ENCODE measurements at places on chromosomes 4 and X.

DNA sequence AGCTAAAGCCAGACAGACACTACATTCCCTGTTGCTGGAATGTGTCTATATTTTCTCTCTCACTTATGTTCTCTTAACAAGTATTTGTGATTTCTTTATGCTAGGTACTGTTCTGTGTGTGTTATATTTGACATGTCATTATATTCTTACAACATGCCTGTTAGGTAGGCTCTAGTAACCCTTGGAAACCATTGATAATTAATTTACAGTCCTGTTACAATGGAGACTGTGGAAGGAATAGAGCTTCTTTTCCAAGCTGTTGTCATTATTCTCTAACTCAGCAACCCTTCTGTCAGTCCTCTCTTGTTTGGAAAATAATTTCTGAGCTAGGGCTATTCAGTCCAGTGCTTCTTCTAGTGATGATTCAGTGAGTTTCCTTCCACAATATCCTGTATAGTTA, 419.1 kb upstream of the BOD1L1 start:
- DNase-seq = no peak

GRCh38 chr4:158824425-158825274, 55.8 kb downstream of the FNIP2 start:
- no peak for DNase-seq

DNA sequence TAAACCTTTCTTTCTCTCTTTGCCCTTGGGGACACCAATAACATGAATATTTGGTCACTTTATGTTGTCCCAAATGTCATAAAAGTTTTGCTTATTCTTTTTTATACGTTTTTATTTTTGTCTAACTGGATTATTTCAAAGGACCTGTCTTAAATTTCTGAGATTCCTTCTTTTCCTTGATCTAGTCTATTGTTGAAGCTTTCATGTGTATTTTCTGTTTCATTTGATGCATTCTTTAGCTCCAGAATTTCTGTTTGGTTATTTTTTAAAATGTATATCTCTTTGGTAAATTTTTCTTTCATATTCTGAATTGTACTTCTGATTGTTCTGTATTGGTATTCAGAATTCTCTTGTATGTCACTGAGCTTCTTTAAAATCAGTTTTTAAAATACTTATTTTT, 88.3 kb downstream of the PTCHD1 start:
- DNase-seq = no peak

DNA sequence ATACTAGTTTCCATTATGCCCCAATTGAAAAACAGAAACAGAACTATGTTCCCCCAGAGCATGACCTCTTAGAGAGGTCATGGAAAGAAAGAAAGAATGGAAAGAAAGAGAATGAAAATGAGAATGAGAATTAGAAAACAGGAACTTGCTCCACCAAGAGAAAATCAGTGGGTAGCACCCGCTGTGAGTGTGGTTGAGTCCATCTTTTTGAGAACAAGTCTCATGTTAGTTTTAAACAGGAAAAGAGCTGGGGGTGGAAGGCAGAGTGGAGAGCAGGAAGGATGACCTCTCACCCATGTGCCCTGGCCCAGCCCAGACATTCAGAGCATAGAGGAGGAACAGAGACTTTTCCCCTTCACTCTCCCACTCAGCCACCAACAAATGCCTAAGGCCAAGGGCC, 4.9 kb downstream of the GSX2 start:
- no peak for DNase-seq

DNA sequence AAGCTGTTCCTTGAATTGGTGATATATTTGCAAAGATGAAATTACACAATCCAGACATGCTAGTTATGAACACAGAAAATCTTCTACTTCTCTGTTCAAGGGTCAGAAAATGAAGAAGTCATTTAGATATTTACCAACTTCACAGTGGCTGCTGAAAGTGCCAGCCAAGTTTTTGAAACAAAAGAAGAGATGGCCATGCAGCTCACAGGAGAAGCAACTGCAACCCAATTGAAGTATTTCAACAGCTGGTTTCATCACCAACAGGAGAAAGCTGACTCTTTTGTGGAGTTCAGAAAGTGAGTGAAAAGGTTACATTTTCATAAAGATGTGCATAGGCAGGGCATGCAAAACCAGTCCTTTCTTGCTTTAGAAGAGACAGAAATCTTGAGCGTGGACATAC, 70.1 kb upstream of the LSM6 start:
- DNase-seq = no peak

GRCh38 chr4:129362691-129363274, 266.8 kb downstream of the C4orf33 start:
- DNase-seq = peak; percentile 49

DNA sequence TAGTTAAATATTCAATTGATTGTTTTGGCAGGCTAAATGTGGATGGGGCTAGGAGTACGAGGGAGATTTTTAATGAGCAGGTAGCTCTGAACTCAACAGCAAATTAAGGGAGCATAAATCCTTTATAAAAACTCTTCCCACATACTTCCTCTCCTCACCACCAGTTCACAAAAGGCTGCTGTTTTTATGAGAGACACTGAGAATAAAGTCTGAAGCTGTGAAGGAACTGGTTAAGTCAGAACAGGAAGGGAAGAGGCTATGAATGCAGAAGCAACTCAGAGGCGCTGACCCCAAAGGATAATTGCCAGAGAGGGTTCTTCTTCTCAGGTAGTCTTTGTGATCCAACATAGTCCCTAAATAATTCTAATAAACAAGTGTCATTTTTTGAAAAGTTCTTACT, 406.1 kb downstream of the GPM6A start:
- no peak for DNase-seq

DNA sequence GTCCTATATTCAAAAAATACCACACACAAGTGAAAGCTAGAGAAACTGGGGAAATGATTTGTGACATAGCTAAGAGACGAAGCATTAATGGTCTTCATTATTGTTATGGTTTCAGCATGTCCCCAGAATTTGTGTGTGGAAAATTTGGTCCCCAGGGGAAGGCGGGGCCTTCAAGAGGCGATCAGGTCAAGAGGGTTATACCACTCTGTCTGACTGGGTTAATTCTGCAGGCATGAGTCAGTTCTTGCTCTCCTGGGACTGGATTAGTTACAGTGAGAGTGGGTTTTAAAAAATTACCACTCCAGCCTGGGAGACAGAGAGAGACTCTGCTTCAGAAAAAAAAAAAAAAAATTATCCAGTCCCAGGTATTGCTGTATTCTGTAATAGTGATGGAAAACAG, 2.1 kb upstream of the MTNR1A start:
- DNase-seq = no peak

- DNase-seq = no peak
Measured at GRCh38 chr4:40121515-40121914, 64.9 kb downstream of the N4BP2 start.
